ENCODE measurements at places on chromosomes 2 and 18. TPM values are rescaled to one million over a fixed set of nuclear protein-coding genes. Genes with fewer than 3 reads are reported as not detected.

- DNase-seq, result no peak
Measured at GRCh38 chr2:216486708-216487107, 11.9 kb upstream of the RPL37A start.

- no peak for DNase-seq
Measured at GRCh38 chr18:59842947-59843346, 56.8 kb upstream of the PMAIP1 start.

DNA sequence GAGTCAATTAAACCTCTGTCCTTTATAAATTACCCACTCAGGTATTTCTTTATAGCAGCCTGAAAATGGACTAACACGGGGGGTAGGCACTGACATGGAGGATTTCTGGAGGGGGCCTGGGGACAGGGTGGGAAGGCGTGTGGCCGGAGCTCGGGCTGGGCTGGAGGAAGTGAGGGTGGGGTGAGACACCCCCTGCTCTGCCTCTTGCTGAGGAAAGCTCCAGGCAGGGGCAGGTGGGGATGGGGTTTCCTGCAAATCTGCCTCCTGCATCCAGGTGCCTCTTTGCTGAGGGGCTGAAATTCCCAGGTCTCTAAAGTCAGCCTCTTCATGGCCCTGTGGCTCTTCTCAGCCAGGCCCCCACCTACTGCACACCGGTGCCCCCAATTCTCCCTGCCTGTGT lies 25.7 kb upstream of the OTOS start:
- DNase-seq, result no peak

DNA sequence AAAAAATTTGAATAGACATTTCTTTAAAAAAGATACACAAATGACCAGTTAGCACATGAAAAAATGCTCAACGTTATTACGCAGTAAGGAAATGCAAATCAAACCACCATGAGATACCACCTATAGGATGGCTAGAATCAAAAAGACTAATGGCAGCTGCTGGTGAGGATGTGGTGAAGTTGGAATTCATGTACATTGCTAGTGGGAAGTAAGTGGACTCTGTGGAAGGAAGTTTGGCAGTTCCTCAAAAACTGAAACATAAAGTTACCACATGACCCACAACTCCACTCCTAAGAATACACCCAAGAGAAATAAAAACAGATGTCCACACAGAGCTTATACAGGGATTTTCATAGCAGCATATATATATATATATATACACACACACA lies 51.2 kb downstream of the MBP start:
- DNase-seq, result no peak

DNA sequence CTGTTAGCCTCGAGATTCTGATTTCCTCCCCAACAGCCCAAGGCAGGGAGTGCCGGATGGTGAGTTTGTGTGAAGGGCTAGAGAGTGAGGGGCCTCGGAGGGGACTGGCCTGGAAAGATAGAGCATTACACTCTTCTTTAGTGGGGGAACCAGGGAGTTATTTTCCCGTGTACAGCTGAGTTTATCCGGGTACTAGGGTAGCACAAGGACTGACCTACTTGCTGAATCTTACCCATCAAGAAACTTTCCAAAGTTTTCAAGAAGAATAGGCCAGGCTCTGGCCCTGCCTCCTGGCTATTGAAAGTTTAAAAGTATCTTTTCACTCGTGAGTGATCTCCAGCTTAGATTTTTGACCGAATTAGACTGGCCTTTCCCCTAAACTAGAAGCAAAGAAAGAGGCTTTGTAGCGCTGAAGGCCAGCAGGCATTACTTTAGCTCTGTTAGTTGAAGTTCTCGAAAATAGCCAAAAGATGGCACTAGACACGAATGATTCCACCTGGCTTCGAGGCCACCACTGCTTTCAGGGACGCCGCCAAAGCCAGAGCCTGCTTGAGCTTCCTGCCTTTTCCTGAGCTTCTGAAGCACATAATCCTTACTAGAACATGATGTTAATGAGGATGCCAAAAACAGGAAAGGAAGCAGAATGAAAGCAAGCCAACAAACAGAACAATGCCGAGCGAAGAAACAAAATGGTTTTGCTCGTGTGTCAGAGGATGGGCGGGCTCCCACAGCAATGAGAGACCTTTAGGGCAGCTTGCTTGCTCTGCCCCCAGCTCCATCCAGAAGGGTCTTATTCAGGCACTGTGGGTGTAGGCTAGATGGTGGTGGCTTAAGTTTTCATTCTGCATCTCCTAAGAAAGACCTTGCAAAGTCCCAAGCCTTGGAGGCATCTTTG lies 55.8 kb downstream of the TSN start:
- peak; percentile 24 for DNase-seq

DNA sequence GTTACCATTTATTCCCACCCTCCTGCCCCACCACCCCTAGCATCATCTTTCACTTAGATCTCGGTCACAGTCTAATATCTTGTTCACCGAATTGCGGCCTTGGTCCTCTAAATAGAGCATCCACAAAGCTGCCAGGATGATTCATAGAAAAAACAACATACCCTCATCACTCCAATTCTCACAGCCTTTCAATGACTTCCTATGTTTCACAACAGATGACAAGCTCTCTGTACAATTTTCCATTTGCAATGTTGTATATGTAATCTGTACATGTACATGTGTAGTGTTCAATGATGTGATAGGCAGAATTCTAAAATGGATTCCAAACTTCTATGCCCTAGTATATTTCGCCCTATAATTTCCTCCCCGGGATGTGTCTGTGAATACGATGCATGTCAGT lies 675.6 kb upstream of the CELF4 start:
- DNase-seq, result no peak

DNA sequence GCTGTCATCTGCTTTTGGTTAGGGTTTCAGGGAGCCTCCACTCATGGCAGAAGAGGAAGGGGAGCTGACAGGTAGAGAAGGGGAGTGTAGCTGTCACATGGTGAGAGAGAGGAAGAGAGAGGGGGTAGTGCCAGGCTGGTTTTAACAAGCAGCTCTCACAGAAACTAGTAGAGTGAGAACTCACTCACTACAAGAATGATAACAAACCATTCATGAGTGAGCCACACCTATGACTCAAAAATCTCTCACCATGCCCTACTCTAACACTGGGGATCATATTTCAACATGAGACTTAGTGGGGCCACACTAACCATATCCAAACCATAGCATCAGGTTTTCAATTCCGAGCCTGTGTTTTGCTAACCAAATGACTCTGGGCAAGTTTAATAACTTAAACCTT lies 274.9 kb upstream of the VWC2L start:
- DNase-seq, result no peak

GRCh38 chr2:6846967-6847681 lies 18.6 kb downstream of the CMPK2 start:
- DNase-seq, result no peak

DNA sequence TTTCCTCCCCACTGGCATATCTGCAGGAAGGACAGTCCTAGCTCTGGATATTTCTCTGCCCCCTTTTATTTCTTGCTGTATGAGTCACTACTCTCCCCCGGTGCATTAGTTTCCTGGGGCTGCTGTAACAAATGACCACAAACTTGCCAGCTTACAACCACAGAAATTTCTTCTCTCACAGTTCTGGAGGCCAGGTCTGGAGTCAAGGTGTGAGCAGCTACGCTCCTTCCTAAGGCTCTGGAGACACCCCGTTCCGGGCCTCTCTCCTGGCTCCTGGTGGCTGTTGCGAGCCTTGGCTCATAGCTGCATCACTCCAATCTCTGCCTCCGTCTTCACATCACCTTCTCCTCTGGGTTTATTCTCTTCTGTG lies 34.1 kb downstream of the PTPRM start:
- DNase-seq, result no peak

- no peak for DNase-seq
Measured at GRCh38 chr2:159362816-159363251, 76.3 kb upstream of the WDSUB1 start.

IGFBP5 gene
- 2,812 TPM for total RNA-seq

SNTG2 gene
- 18.2 TPM for total RNA-seq

TMEM37 gene
- total RNA-seq, result 1.2 TPM

CLEC4F gene
- total RNA-seq, result not detected

SNORC gene
- not detected for total RNA-seq
